ENCODE measurements at places on chromosomes 2 and 18.
A peak's percentile ranks its signal among the peaks of the same experiment; 100 is the strongest.

DNA sequence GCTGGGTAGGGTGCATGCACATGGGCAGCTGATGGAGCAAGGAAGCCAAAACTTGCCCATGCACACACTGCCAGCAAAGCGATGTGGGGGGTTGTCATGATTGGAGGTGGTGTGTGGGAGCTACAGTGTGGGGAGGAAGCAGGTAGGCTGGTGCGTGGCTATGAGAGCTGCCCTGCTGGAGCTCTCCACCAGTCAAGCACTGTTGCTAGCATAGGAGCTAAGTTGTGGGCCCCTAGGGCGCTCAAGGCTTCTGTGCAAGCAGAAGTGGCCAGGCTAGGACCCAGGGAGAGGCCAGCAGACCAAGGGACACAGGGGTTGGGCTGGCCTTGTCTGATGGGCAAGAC, 20.2 kb downstream of the EHBP1 start:
- DNase-seq: no peak

DNA sequence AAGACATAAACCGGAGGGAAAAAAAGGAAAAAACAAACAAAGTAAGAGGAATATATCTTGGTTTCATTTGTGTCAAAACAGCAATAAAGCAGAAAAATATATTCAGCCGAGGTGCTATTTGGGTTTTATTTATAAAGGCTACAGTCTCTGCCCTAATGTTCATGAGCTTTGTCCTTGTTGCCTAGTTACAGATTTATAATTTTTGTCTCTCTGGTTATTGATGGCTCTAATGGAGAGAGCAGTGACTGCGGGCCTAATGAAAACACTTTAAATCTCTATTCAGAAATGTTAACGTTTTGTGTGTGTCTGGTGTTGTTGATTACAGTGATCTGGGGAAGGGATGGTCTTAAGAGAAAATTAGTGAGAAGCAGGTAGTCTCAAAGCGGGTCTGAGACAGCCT, 854.0 kb upstream of the LRRTM1 start:
- DNase-seq: no peak

GRCh38 chr18:76922107-76922506, 99.8 kb downstream of the ZNF236 start:
- peak; percentile 24 for DNase-seq

DNA sequence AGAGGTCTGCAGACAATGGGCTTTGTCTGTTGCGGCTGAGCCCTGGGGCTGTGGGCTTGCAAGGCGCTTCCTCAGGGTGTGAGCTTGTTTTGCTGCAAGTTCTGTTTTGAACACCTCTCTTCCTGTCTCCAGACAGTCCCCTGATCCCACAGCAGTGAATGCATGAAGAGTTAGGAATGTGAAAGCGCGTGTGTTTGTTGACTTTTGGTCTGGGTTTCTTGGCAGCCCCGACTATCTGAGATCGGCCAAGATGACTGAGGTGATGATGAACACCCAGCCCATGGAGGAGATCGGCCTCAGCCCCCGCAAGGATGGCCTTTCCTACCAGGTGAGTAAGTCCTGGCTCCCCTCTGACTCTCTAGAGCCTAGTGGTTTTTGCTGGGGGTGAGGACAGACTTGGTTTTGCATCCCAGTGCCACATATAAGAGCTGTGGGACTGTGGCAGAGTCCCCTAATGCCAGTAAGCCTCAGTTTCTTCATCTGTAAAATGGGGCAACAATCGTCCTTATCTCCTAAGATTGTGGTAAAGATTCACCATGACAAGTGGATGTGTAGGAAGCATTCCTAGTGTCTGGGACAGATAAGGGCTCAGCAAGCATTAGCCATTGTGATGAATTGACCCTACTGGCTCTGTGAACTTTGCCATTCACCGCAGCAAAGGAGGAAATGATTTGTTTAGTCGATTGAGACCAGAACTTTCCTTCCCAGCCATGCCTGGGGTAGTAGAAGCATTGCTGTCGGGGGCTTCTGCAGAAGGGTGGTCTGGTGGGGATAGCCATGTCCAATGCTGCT, 3.0 kb downstream of the LBH start:
- no peak for DNase-seq

GRCh38 chr2:178072383-178073301, at the start of gene PDE11A:
Gene PDE11A, minus strand, starts transcription at chr2:178072777. Its CDS starts 340 bp downstream, at chr2:178072437.
- DNase-seq: peak; percentile 49

- no peak for DNase-seq
Measured at GRCh38 chr2:147569426-147569825, 275.4 kb upstream of the ACVR2A start.

- DNase-seq: no peak
Measured at GRCh38 chr18:75070235-75070624, 138.7 kb downstream of the PTGR3 start.
